ENCODE measurements at places on chromosomes 3 and 15.

DNA sequence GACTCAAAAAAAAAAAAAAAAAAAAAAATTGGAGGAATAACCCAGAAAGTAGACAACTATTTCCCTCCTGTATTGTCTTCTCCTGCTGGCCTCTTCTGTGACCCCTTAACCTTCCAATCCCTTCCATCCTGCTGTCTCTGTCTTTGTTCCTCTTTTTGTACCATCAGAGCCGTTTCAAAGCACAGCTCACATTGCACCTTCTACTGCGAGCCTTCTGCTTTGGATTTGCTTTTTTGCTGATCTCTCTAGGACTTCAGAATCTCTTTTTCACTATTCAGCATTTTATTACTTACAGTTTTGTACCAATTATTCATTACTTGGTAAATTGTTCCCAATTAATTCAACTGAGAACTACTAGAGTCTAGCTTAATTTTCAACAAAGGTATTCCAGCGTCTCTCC is 284.0 kb upstream of the TBL1XR1 start:
- DNase-seq = no peak

- DNase-seq = peak; percentile 13
Measured at GRCh38 chr3:18443665-18444594, 18.8 kb upstream of the SATB1 start.

DNA sequence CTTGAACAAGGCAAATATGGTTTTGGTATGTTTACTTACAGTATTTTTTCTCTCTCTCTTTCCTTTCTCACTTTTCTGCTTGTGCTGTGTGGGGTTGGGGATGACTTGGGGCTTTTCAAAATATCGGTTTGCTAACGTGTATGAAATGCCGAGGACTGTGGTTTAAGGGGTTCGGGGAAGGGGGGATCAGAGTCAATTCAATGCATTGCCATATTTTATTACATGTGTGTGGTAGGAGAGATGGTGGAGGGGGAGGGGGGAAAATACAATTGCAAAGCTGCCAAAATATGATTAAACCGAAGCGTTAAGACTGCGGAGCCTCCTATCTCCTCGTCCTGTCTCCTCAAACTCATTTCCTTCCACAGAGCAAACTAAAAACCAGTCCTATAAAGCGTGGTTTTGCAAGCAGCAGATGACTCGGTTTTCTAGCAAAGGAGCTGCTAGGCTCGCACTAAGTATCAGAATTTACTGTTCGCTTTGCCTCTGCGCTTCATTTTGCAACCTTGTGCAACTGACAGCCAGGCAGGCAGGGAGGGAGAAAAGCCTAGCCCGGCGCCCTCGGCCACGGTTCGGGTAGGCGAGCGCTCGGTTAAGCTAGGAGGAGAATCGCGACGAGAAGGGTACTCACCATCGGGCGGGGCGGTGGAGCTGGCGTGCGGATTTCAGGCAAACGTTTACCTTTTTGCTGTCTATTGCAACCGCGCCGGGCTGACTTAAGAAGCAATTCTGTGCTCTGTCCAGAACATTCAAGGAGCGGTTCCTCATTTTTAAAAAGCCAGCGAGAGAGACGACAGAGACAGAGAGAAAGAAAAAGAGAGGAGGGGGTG is 4.0 kb upstream of the NR2F2 start:
- DNase-seq = no peak

DNA sequence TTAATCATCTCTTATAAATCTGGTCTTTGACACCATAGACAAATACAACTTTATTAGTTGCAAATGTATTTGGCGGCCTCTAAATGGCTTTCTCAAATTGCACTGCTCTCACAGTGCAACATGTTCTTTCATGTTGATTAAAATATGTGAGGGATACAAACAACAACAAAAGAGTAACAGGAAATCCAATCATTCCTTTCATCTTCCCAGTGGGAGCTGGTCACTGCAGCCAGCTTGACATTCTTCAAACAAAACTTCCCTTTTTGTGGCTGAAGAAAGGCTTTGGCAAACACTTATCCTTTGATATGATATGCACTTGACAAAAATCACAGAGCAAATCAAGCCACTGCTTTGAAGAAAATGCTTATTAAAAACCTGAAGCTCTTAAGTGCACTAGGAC is 973.6 kb downstream of the EPHA3 start:
- no peak for DNase-seq

- DNase-seq = peak; percentile 55
Measured at GRCh38 chr3:187066228-187066995, 72.9 kb downstream of the RPL39L start.

GRCh38 chr3:64266983-64267382 is 41.7 kb upstream of the PRICKLE2 start:
- DNase-seq = no peak

DNA sequence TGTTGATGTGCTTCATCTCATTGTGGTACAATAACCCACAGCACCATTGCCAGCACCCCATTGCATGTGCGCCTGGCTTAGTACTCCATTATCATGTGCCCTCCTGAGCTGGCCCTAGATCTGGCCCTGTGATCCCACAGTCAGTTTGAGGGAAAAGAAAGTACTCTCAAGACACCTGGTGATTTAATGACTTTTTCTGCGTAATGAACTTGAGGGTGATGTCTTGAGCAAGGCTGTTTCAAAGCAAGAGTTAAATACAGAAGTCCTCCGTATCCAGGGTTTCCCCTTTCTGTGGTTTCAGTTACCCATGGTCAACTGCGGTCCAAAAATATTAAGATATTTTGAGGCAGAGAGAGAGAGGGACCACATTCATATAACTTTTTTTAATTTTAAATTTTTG is 16.3 kb downstream of the C3orf20 start:
- no peak for DNase-seq

DNA sequence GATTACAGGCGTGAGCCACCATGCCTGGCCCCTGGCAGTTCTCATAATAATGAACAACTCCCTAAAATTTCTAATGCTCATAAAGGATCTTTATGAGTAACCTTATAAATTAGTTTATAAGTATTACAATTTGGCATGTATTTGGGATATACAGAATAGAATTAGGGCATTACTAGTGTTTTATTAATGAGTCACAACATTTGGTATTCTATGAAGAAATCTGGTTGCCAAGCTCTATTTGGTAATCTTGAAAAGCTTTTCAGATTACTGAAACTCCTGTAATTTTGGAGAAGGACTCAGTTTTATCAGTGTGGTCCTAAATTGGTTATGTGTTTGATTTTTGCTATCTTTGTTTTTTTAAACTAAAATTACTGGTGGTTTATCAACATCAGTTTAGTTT is 45.8 kb downstream of the TM6SF1 start:
- no peak for DNase-seq

DNA sequence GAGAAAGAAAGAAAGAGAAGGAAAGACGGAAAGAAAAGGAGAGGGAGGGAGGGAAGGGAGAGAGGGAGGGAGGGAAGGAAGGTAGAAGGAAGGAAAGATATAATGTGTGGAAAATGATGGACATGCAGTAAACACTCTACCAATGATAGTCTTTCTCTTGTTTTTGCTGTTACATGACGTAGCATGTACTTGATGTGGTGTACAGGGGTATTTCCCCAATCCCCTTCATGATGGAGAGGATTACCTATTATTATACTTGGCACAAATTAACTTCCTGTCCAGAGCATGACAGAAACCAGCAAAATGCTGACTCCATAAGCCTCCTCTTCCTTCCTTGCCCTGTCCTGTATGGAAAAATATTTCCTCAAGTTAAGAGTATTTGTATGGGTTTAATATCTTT is 124.4 kb downstream of the B3GALNT1 start:
- DNase-seq = no peak

DNA sequence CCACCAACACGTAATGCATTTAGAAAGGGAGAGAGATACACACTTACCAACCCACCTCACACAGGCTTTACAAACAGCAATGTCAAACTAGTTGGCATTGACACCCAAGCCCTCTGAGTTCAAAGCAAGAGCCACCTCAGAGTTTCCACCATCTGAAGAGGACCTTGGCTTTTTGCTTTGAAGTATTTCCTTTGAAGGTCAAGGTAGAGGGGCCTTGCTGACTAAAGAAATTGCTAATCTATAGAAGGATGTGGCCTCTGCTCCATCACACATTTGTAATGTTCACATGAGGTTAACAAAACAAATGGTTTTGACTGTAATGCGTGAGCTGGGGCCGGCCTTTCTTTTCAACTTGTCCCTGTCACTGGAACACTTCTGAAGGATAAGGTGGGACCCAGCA is 117.7 kb downstream of the POLR2M start:
- DNase-seq = no peak

GRCh38 chr3:53974324-53974723 is 82.7 kb upstream of the SELENOK start:
- no peak for DNase-seq

GRCh38 chr3:55364421-55364820 is 122.7 kb downstream of the WNT5A start:
- DNase-seq = no peak

GRCh38 chr3:134328846-134329245 is 45.4 kb downstream of the AMOTL2 start:
- DNase-seq = no peak

- DNase-seq = no peak
Measured at GRCh38 chr3:14235912-14236295, 57.3 kb downstream of the LSM3 start.

DNA sequence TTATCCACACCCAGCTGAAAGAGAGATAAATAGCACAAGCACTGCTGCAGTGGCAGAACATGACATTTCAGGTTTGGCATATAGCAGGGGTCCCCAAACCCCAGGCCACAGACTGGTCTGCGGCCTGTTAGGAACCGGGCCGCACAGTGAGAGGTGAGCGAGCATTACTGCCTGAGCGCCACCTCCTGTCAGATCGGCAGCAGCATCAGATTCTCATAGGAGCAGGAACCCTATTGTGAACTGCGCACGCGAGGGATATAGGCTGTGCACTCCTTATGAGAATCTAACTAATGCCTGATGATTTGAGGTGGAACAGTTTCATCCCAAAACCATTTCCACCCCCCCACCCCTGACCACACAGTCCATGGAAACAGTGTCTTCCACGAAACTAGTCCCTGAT is 54.6 kb downstream of the CCR4 start:
- DNase-seq = no peak

- no peak for DNase-seq
Measured at GRCh38 chr15:52224211-52224610, 33.0 kb upstream of the GNB5 start.

DNA sequence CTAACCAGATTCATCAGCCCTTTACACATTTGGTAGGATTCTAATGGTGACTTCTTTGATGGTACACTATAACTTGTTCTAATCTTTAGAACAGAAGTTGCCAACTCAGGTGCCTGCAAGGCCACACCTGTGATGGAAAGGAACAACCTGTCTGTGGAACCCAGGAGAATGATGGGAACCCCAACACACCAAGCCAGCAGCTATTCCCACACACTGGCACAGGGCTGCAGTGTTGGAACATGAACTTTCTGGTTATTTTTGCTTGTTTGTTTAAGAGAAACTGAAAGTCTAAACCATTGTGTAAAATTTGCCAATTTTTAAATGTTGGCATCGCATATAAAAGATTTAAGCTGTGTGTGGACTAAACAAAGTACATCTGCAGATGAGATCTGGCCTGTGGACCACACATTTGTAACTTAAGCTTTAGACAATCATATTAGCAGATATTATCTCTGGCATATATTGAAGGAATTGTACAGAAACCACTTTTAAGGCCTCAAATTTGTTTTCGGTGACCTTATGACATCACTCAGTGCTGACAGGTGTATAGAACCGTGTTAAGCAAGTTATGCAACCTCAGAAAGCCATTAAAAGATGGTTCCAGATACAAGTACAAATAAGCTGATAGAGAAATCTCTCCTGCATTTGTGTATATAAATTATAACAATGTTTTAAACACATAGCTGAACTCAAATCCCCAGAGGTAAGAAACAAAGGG is 242.9 kb downstream of the SLC9A9 start:
- DNase-seq = no peak

- no peak for DNase-seq
Measured at GRCh38 chr3:88231207-88231606, 81.4 kb downstream of the C3orf38 start.

- DNase-seq = no peak
Measured at GRCh38 chr3:13025090-13025489, 48.1 kb downstream of the IQSEC1 start.

DNA sequence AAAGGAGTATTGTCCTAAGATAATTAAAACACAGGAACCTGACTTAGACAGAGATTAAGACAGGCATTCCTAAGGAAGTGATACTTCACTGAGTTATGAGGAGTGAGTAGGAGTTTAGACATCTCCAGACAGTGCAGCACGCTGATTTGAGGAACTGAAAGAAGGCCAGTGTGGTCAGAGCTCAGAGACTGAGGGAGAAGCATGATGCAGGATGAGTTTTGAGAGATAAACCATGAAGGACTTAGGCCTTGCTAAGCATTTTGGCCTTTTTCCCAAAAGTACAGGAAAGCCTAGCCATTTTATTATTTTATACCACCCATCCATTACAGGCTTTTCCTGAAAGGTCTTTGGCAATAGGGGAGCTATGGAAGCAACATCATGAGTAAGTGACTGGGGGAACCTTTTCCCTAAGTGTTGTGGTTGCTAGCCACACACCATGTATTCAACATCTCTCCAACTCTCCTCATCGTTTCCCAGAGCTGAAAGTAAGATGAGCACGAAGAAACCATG is 375.6 kb upstream of the TPRG1 start:
- DNase-seq = no peak

DNA sequence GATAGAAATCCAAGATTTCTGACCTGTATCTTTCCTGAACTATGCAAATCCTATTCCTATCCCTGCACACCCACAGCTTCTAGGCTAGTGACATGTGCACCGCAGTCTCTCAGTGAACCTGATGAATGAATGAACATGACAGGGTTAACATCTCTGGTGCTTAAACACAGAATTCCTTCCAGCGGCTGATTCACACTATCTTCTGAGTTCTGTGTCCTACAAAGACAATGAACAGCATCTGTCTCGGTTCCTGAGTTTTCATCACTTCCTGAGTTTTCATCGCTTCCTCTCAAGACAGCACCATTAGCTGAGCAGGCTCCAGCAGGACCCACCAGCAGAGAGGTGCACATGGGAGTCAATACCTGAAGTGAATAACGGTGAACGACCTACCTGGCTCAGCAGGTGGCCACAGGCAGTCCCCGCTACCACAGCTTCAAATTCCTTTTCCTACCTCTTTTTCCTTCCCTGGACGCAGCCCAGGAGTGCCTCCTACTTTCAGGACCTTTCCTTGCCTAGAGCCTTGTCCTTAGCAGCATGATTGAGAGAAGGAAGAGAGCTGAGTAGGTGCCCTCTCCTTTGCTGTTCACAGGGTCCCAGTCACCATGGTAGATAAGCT is 113.5 kb downstream of the IGF2BP2 start:
- DNase-seq = no peak

DNA sequence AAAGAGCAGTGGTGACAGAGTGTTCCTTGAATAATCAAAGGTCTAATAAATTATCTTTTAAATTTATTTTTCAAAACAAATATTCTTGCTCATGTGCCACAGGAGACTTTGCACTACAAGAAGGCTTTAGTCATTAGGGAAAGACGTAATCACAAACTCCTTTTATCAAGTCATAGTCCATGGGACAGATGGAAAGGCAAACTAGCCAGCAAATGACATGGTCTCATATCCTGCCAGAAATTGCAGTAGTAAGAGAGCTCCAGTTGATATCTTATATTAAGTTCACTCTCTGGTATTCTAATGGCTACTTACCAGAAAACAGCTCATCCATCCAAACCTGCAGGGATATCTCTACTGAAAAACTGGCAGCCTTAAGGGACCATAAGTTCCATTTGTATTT is 225.0 kb upstream of the TP63 start:
- no peak for DNase-seq

- no peak for DNase-seq
Measured at GRCh38 chr3:156334841-156335545, 214.6 kb downstream of the KCNAB1 start.

GRCh38 chr3:102059145-102059943 is 210.0 kb downstream of the NFKBIZ start:
- no peak for DNase-seq

GRCh38 chr3:76685858-76686257 is 354.0 kb upstream of the ROBO2 start:
- no peak for DNase-seq
